ENCODE measurements at places on chromosomes 3 and 15. TPM values are rescaled to one million over a fixed set of nuclear protein-coding genes. Genes with fewer than 3 reads are reported as not detected.

The CCR3 gene
- total RNA-seq: not detected

GRCh38 chr15:94610069-94610468 lies 378.7 kb downstream of the MCTP2 start:
- no peak overlapping the region for H3K27ac ChIP-seq
- H3K27me3 ChIP-seq: no peaks in the 10 kb centered on the region
- no peak for DNase-seq
- no peak overlapping the region for H3K4me3 ChIP-seq
- H3K4me1 ChIP-seq: no peaks in the 10 kb centered on the region

The GOLGA6A gene
- not detected for total RNA-seq

DNA sequence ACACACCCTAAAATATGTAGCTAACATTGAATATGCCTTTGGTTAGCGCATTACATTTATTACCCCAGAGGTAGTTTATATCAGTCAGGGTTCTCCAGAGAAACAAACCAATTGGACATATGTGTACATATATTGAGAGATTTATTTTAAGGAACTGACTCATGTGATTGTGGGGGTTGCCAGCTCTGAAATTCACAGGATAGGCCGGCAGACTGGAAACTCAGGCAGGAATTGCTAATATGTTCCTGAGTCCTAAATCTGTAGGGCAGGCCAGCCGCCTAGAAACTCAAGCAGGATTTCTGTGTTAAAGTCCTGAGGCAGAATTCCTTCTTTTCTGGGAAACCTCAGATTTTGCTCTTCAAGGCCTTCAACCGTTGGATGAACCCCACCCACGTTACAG lies 189.7 kb downstream of the CDIN1 start:
- no peak overlapping the region for H3K27ac ChIP-seq
- no peak for DNase-seq
- H3K4me1 ChIP-seq: no peaks in the 10 kb centered on the region
- H3K27me3 ChIP-seq: no peaks in the 10 kb centered on the region
- H3K4me3 ChIP-seq: no peak overlapping the region
- no peaks in the 10 kb centered on the region for H3K36me3 ChIP-seq

The KCNAB1 gene
- total RNA-seq: 12.8 TPM

Measured in uterus (tissue), 4 donors.